Mesothelial cell of epicardium (in vitro differentiated cells): ENCODE measurements at places on chromosomes 13 and 19. TPM values are rescaled to one million over a fixed set of nuclear protein-coding genes. Genes with fewer than 3 reads are reported as not detected.

CYP4F11 gene
- not detected in 3 replicates for total RNA-seq

CERS1 gene
- 8.5 to 9.4 TPM (median 8.8 TPM) in 3 replicates for total RNA-seq

ZNF566 gene
- total RNA-seq: 19.2 to 19.6 TPM (median 19.6 TPM) in 3 replicates

GRCh38 chr19:24062190-24062589 is 24.8 kb upstream of the ZNF254 start:
- DNase-seq: no peak

DNA sequence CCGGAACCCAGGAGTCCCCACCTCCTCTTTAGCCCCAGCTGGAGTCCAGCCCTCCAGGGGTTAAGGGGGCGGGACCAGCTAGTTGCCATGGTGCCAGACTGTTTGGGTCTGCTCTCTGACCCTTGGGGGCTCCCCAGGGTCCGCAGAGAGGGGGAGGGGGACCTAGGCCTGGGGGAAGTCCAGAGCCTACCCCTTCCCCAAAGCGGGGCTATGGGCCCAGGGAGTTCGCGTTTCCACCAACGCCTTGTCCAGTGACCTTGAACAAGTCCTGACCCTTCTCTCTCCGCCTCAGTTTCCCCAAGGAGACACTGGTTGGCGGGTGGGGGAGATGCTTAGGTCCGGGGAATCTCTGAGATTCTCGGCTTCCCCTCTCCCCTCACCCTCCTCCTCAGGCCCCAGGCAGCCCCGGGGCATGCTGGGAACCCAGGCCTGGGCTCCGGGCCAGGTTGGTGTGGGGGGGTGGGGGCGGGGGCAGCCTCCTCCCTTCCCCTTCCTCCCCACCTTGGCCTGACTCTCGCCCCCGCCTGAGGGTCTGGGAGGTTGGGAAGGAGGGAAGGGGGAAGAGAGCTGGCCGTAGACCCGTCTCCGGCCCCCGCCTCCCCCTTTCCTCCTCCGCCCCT is 2.6 kb upstream of the SPACA6 start:
- peak; percentile 75 for DNase-seq

DNA sequence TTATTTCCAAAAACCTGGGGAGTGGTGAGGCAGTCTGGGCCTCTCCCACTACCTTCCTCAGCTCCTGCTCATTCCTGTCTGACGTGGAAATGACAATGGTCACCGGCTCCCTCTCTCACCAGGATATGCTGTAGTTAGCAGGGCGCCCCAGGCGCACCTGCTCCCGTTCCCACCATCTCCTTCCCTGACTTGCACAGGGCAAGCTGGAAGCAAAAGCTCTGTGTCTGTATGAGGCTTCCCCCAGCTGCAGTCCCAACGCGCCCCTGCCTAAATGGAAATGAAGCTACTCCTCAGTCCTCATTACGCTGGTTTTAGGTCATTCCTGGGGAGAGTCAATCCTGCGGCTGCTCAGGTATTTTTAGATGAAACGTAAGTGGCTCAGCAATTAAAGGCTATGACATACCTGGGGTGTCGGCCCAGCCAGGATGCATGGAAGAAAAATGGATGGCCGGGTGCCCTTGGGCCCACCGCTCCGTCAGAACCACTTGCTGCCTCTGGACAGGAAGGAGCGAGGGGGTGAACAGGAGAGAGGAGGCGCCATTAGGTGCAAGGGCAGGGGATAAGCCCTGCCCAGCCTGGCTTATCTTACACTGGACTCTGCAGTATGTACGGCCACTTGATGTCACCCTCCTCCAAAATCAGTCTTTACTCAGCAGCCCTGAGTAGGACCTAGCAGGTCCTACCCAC is 32.4 kb downstream of the DHRS12 start:
- DNase-seq: no peak

GRCh38 chr13:29483211-29483610 is 112.3 kb downstream of the SLC7A1 start:
- no peak for DNase-seq

DNA sequence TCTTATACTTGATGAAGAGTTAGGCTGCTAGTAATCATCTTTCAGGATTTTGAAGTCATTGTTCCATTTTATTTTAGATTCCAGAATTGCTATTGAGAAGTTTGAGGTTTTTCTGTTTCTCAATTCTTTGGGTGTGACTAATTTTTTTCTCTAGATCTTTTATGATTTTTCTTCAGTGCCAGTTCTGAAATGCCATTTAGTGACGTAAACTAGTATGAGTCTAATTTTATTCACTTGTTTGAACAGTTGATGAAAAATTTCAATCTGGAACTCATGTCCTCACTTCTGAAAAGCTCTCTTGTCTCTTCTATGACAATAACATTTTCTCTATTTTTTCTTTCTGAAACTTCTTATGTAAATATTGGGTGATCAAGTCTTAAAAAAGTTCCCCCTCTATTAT is 188.5 kb upstream of the HTR2A start:
- DNase-seq: no peak

GRCh38 chr19:55424518-55424917 is 16.9 kb upstream of the UBE2S start:
- DNase-seq: no peak

GRCh38 chr19:54029930-54030490 is 33.7 kb downstream of the VSTM1 start:
- peak; percentile 53 for DNase-seq

DNA sequence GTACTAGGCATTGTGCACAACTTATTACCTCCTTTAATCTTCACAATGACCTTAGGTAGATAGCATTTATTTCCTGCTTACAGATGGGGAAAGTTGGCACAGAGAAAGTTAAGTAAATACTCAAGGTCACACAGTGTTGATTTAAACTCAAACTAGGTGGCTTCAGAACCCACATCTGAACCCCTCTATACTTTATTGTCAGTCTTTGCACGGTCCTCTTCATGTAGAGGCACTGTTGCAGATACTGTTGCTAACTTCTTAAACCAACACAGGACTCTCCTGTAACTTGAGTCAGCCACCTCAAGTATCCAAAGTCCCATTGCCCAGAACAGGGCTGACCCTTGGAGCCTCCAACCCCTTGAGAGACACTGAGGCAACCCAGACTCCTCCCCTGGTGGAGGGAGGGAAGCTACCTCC is 48.8 kb downstream of the FRY start:
- no peak for DNase-seq

DNA sequence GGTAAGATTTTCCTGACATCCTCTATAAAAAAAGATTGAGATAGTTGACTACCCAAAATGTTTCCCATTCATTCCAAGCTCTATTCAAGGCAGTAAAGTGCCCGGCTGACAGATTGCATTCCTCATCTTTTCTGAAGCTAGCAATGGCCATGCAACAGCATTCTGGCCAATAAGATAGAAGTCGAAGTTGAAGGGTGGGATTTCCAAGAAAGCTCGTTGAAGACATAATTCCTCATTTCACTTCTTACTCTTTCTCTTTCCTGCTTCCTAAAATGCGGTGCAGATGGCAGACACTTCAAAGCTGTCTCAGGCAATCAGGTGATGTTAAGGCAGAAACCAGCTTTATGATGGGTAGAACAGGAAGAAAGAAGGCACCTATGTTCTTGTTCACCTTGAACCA is 13.4 kb upstream of the ALOX5AP start:
- no peak for DNase-seq

DNA sequence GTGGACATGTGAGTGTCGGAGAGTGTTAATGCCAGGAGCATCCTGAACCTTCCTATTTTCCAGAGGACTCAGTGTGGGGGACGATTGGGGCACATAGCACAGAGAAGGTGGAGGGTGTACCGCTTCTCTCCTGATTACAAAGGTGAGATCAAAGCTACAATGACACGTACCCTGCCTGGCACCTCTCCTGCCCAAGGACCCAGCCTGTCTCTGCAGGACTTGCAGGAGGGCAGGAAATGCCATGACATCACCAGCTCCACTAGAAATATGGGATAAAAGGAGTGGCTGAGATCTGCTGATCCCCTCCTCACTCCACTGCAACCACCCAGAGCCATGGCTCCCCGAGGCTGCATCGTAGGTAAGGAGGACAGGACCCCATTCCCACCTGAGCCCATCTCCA is at the start of gene IGFL1:
TSS of gene IGFL1 (plus strand) at position 301 of the 400 bp plus-strand sequence. CDS start at position 334, 33 bp downstream.
- DNase-seq: no peak

- no peak for DNase-seq
Observed at GRCh38 chr19:49806620-49806959, 6.5 kb downstream of the FUZ start.
